Thymus (tissue), 14 donors: ENCODE measurements at places on chromosomes 5 and 9. TPM values are rescaled to one million over a fixed set of nuclear protein-coding genes. Genes with fewer than 3 reads are reported as not detected.

GRCh38 chr5:164721656-164722055, 1216.2 kb downstream of the MAT2B start:
- no peak for DNase-seq

Gene BTNL8
- total RNA-seq, result 0.24 TPM

- DNase-seq, result no peak
Measured at GRCh38 chr5:55226027-55226933, 835 bp downstream of the MCIDAS start.

GRCh38 chr9:115957585-115957984, 196.0 kb upstream of the PAPPA start:
- no peak for DNase-seq

GRCh38 chr5:180806351-180807011, 3.9 kb upstream of the MGAT1 start:
- DNase-seq, result no peak

Gene GOLM1
- 45.9 TPM for total RNA-seq

Gene OTP
- total RNA-seq, result 0.05 TPM

- no peak for DNase-seq
Measured at GRCh38 chr5:142979636-142980035, 209.5 kb downstream of the ARHGAP26 start.

GRCh38 chr9:89666364-89666763, 61.6 kb downstream of the GADD45G start:
- DNase-seq, result no peak
